ENCODE measurements at places on chromosomes 16 and 17.

- DNase-seq = no peak
These were observed 1.4 kb upstream of the RAC3 start for GRCh38 chr17:82029990-82030469.

DNA sequence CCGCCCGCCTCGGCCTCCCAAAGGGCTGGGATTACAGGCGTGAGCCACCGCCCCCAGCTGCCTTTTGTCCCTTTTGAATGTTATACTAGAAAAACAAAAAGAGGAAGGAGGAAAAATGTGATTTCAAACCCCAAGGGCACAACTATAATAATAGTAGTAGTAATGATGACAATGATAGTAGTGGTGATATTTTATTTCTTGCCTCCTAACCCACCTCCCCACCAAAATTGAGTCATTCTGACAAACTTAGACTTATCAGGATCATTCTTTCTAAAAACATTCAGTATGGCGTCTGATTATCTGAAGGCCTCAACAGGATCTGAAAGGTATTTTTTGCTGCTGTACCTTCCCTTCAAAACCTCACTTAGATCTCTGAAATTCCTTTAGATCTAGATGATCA lies 13.6 kb downstream of the GPATCH8 start:
- DNase-seq = no peak

DNA sequence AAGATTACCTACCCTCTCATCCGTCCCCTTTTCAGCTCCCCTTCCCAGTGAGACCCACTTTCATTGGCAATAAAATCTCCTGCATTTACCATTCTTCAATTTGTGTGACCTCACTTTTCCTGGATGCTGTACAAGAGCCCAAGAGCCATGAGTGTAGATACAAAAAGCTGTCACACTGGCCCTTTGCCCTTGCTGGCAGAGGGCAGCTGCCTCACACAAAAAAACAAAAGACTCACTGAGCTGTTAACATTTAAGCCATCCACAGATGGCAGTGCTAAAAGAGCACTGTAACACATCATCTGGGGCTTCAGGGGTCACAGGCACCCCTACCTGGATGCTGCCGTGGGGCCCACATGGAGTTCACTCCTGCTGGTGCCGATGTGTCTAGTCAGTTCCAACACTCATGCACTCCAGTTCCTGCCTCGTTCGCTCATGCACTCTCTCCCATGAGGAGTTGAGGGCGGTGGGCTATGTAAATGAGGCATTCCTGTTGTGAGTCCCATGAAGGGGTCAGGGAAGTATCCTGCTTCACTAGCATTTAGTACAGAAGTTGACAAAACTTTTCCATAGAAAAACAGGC lies 123.1 kb downstream of the CA10 start:
- DNase-seq = no peak

- peak; percentile 58 for DNase-seq
These were observed 57.1 kb upstream of the WSB1 start for GRCh38 chr17:27236717-27237315.

- DNase-seq = peak; percentile 87
These were observed 14.0 kb downstream of the COPZ2 start for GRCh38 chr17:48023400-48024148.

DNA sequence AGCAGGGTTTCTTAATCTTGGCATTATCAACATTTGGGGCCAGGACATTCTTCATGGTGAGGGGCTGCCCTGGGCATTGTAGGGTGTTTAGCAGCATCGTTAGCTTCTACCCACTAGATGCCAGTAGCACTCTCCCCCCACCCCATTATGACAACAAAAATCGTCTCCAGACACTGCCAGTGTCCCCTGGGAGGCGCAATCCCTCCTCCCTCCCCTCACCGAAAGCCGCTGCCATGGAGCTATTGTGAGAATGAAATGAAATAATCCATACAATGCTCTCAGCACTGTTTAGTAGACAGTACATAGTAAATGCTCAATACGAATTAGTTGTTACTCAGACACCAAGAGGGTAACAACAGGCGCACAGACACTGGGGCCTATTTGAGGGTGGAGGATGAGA lies 502.9 kb downstream of the NPIPA7 start:
- DNase-seq = no peak

- peak; percentile 99 for DNase-seq
These were observed 25.6 kb downstream of the ATP6V0A1 start for GRCh38 chr17:42484304-42484703.

DNA sequence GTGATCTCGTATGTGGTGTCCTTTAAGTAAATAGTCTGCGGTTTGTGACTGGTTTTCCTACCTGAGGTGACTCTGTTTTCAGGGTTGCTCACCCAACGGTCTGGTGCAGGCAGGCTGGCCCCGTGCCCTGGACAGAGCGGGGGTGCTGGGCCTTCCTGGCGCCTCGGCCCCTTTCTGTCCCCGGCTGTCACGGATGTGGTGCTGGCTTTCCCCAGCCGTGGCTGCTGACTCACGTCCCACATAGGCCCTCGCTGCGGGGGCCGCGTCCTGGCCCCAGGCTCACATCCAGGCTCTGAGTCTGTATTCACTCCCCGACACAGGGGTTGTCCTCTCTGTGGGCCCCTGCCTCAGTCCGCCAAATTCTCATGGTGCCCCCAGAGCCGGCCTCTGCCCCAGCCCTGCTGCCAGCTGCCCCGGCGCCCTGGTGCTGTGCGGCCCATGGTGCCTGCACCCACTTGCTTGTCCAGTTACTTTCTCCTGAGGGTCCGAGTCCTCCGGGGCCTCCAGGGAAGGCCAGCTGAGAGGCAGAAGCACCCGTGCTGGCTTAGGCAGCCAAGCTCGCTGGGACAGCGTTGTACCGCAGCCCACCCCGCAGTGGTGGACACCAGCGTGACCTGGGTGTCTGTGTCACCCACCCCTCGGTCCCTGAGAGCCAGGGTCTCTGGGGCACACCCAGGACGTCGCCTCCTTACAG lies 5.9 kb downstream of the CHMP6 start:
- DNase-seq = no peak

DNA sequence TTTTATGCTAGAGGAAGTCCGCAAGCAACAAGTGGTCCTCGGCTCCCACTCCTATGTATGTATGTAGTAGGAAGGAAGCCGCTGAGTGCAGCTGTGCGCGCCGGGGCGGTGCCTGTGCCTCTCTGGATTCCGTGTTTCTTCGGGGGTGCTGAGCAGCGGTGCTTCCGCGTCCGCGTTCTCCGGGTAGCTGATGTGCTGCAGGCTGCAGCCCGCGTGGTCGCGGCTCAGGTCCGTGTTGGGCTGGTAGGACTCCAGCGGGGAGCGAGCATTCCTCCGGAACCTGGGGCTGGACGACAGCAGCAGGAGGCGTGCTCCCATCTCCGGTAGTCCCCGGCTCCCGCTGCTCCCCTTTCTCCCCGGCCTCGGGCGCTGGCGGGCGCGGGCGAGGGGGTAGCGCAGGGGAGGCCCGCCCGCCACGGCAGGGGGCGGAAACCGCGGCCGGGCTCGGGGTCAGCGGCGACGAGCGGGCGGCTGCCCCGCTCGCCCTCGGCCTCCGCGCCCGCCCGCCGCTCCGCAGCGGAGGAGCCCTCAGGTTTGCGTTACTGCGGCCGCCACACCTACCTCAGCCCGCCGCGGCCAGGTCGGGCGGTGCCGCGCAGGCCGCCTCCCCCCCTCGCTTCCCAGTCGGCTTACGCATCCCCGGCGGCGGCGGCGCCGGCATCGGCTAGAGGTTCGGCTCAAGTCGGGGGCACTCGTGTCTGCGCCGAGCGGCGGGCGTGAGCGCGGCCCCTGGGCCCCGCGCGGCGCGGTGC lies 487 bp downstream of the C17orf67 start:
- DNase-seq = peak; percentile 83

GRCh38 chr16:88430524-88431446 lies 22.3 kb upstream of the ZFPM1 start:
- no peak for DNase-seq

- DNase-seq = peak; percentile 65
These were observed 4.3 kb upstream of the NAGLU start for GRCh38 chr17:42531455-42532354.

DNA sequence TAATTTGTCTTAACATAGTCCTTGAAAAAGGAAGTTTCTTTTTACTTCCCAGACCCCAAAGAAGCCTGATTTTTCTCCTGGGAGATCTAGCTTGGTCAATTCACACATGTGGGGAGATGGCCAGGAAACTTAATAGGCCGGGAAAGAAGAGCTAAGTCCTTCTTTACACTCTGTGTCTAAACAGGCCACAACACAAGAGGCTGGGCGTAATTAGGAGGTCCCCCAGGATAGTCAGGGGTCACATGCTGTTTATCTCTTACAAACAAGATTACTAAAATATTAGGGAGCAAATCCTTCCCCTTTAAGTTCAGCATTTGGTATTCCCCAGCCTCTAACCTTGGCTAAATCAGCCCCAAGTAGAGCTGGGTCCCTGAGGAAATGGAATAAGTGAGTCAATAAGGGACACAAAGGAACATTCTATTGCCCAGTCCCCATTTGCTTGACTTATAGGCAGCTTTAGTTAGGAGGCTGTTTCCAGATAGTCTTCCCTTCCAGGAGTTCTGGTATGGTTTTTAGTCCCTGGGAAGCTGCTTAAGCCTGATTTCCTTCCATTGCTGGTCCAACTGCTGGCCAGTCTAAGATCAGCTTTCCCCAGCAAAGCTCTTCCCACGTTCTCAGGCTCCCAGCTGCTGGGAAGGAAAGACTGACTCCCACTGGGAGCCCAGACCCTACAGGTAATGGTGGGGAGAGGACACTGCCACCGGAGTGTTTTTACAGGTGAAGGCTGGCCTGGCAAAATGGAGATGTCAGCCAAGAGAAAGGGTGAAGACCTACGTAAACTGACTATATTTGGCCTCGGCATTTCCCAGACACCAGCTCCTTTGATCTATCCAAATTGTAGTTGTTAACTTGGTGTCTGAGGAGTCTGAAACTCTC lies 14.1 kb upstream of the HOXB9 start:
- no peak for DNase-seq

GRCh38 chr16:12291989-12292759 lies 315.6 kb downstream of the SNX29 start:
- no peak for DNase-seq

GRCh38 chr16:5756969-5757368 lies 659.4 kb upstream of the EEF2KMT start:
- DNase-seq = no peak

- DNase-seq = no peak
These were observed 83.7 kb downstream of the RTN4RL1 start for GRCh38 chr17:1941272-1942065.

DNA sequence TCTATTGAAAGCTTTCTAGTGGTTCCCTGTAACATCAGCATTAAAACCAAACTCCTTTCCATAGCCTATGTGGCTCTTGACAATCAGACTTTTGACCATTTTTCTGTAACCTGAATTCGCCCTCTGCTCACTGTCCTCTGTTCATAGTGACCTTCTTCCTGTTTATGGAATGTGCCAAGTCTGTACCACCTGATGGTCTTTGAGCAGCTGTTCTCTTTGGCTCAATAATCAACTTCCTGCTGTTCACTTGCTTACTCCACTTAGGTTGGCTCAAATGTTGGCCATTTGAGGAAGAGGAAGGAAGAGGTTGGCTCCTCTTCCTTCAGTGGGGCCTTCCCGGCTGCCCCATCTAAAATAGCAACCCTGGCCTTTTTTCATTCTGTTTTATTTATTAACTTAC lies 251.5 kb downstream of the CA10 start:
- DNase-seq = no peak

DNA sequence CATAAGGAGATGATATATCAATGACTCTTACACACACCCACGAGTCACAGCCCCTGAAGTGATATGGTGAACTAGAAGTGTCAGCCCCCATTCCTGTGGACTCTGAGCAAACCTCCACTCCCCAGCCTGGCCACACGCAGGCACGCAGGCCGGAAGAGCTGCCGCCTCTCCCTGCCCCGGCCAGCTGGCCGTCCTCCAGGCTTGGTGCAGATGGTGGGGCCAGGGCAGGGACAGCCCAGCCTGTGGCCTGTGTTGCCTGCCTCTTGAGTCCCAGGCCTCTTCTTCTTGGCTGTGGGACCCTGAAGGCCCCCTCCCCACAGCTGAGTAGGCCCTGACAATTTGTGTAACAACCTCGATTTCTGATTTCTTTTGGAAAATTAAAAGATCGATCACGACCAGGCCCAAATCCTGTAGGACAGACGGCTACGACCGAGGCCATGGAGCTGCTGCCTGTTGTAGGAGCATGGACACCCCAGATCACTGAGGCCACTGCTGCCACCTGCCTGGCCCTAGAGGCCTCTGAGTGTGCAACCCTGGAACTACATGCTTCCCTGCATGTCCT lies 10.0 kb upstream of the MPRIP start:
- peak; percentile 84 for DNase-seq

DNA sequence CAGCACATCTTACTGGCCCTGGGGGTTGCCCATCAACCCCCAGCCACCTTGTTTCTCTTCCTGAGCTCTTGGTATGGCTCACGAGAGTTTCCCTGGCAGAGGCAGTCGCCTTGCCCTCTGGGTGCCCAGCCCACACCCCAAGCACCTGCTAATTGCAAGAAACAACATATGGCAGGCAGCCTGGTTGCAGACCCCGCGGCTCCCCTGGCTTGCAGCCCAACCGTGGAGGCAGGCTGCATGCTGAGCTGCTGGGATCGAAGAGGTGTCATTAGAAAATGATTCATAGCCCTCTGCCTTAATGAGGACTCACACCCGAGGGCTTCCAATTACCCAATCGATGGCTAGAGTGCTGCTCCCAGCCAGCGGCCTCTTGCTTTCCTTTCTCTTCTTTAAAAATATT lies 115.7 kb downstream of the TMEM114 start:
- DNase-seq = no peak

- DNase-seq = no peak
These were observed 58.3 kb downstream of the RAB11FIP4 start for GRCh38 chr17:31449746-31450145.

- DNase-seq = peak; percentile 96
These were observed 254.6 kb downstream of the HS3ST3A1 start for GRCh38 chr17:13346996-13347762.

- DNase-seq = no peak
These were observed 4.4 kb downstream of the GPR142 start for GRCh38 chr17:74371653-74372147.

- peak; percentile 86 for DNase-seq
These were observed 168.5 kb downstream of the KATNIP start for GRCh38 chr16:27718201-27719105.

DNA sequence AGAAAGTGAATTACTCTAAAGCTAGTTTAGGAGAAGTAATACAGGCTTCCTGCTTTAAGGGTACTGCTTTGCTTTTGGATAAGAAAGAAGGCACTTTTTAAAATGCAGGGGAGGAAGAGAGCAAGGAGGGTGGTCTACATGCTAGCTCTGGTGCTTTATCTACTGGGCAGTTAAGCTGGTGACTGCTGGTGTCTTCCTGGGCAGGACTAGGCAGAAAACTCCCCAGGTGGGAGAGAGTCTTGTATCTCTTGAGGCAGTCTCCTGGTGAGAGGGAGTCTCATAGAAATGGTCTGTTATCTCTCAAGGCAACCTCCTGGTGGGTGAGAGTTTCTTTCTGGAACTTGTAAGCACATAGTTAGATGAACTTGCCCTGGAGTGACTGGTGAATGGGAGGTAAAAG lies 953.9 kb upstream of the GOT2 start:
- no peak for DNase-seq

All from SW480 (cell line).